NCI-H1436 treated with DMSO at 0.1 percent for 48 hours (cell line): ENCODE measurements at places on chromosomes 11 and 22.

DNA sequence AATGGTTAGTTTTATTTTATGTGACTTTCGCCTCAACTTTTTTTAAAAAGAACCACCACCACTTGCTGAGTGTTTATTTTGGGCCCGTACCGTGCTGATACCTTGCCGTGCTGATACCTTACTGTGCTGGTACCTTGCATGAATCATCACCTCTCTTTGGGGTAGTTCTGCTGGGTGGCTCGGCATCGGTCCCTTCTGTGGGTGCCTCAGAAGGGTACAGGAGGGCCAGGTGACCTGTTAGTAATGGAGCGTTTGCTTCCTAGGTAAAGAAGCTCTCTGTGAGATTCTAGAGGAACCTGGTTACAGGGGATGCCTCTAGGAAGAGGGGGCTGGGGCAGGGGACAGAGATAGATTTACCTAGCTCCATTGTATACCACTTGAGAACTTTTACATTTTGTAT, 17.1 kb downstream of the TOM1 start:
- no peak for DNase-seq

DNA sequence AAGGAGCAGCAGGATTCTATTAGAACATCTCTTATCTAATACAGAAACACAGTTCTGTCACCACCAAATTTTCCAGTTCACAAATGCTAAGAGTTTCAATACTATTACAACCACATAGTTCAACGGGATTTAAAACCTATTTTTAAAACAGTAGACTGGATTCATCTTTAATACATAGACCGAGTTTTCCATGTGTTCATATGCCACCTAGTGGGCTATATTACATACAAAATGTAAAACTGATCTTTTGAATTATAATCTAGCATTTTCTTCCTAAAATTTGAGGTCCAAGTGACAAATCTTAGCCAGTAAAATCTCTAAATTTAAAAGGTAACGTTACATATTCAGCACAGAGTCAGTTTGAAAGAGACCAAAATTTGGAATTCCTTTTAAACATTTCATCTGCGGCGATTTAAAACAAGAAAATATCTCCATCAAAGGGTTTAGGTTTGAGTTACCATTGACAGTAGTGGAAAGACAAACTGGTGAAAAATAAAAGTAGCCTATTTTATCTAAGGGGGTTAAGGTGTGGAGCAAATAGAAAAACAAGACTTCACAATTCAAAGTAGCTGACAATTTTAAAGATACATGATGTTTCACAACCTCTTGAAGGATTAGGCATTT, 269.3 kb upstream of the MPPED2 start:
- DNase-seq = no peak

DNA sequence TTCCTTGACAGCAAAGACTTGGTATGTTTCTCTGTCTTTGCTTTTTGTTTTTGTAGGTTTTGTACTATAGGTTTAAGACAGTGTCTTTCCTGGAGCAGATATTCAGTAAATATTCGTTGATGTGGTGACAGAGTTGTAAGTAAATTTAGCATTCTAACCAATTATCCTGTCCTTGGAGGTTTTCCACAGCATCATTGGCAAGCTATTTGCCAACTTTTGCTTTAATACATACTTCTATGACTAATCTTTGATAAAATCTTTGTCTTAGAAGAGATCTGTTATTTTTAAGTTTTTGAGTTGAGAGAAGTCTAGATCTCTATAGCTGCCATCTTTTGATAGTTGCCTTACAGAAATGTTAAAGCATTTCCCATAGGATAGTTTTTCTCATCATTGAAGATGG, 3.8 kb downstream of the USP47 start:
- DNase-seq = no peak

- no peak for DNase-seq
These were observed 45.5 kb downstream of the PKNOX2 start for GRCh38 chr11:125210066-125210465.

- no peak for DNase-seq
These were observed 8.0 kb upstream of the AHNAK start for GRCh38 chr11:62554387-62555167.

GRCh38 chr11:2576549-2576948, 123.2 kb downstream of the KCNQ1OT1 start:
- no peak for DNase-seq

DNA sequence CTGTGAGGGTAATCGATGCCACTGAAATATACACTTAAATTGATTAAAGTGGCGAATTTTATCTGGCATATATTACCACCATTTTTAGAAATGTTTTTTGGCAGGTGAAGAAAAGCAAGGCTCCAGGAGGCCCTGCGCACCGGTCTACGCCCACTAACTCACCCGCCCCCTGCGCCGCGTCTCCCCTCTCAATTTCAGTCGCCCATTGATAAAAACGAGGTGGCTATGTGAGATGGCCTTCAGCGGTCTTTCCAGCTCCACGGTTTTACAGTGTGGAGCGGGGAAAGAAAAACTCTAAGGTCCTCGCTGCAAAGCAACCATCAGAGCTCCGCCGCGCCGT, 602 bp upstream of the AQP11 start:
- DNase-seq = no peak

DNA sequence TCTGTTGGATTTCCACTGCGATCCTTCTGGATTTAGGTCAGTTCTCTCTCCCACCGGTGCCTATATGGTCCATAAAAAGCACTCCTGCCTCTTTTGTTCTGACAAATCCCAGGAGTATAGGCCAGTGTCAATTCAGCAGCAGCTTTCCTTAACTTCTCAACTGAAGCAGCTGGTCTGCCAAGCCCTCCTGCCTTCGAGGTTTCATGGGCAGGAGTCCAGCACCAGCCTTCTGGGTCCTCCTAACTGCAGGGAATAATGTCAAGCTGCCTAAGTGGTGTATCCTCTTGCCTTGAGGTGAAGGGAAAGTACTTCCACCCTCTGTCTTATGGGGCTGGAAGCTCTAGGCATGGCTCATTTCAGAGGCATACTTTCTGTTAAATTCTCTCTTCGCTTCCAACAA, 149.4 kb upstream of the NCAM1 start:
- DNase-seq = no peak

GRCh38 chr11:73228268-73229134, 10.4 kb downstream of the P2RY2 start:
- no peak for DNase-seq

- no peak for DNase-seq
These were observed 73.1 kb downstream of the FBLN1 start for GRCh38 chr22:45575607-45576272.

DNA sequence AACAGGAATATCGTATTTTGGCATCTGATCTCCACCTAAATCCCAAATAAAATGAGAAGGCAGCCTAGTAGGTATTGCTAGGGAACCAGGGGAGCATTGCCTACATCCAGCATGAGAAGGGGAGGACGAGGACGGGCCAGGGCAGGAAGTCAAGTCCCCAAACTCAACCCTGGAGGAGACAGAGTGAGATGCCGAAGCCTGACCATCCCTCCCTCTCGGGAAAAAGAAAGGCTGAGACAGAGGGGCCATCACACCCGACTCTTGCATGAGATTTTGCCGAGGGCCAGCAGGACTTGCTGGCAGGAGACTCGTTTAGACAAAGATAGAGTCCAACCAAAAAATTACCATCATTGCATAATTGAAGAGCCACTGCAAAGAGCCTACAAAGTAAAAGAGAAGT, 50.2 kb upstream of the SPATA19 start:
- DNase-seq = no peak

- no peak for DNase-seq
These were observed 29.6 kb downstream of the FBLN1 start for GRCh38 chr22:45532235-45532631.

GRCh38 chr11:123351375-123351774, 78.7 kb upstream of the GRAMD1B start:
- no peak for DNase-seq

DNA sequence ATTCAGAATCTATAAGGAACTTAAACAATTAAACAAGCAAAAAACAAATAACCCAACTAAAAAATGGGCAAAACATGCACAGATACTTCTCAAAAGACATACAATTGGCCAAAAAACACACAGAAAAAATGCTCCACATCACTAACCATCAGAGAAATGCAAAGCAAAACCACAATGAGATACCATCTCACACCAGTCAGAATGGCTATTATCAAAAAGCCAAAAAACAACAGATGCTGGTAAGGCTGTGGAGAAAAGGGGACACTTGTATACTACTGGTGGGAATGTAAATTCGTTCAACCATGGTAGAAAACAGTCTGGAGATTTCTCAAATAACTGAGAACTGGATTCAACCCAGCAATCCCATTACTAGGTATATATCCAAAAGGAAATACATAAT, 24.8 kb downstream of the ENTHD1 start:
- DNase-seq = no peak

- DNase-seq = no peak
These were observed 90.2 kb upstream of the ISX start for GRCh38 chr22:34975721-34976120.

- no peak for DNase-seq
These were observed 73.8 kb upstream of the ARFGAP3 start for GRCh38 chr22:42930810-42931420.

DNA sequence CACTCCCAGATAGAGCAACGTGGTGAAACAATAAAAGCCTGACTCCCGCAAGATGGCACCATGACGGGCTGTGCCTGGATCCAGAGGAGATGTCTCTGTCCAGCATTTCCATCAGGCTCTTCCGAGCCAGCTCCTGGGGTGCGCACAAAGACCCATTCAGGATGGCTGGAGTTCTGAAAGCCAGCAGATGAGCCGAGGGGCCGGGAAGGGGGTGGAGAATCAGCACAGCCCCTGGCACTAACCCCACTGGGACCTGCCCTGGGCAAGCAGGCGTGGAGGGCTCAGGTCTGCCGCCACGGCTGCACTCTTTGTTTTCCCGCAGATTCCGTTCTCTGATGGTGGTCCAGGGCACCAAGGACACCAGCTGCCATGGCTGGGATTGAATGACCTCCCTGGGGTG, 97.2 kb upstream of the BLID start:
- DNase-seq = no peak

DNA sequence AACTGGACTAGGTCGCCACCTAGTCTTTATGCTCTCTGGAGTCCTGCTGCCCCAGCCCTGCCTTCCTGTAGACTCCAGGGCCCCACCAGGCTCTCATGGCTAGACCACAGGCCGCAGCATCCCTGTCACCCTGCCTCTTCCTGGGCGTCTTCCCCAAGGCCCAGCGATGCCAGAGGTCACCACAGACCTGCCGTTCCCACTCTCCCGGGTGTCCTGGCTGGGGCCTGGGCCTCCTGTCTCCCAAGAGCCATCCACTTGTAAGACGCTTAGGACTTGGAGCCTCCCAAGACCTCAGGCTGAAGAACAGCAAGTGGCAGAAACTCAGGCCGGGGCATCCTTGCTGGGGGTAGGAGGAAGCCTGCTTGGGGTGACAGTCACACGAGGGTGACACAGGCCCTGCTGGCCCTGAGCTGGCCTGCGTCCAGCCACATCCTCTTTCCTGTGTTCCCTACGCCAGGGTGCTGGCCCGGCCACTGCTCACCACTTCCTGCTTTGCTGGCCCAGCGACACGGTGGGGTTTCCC, 2.0 kb upstream of the TCIRG1 start:
- DNase-seq = no peak

- no peak for DNase-seq
These were observed 681.9 kb downstream of the NTM start for GRCh38 chr11:132052342-132052741.

GRCh38 chr11:116534270-116534975, 238.4 kb downstream of the BUD13 start:
- DNase-seq = no peak

GRCh38 chr11:130388607-130389205, 39.7 kb downstream of the ADAMTS8 start:
- DNase-seq = no peak

DNA sequence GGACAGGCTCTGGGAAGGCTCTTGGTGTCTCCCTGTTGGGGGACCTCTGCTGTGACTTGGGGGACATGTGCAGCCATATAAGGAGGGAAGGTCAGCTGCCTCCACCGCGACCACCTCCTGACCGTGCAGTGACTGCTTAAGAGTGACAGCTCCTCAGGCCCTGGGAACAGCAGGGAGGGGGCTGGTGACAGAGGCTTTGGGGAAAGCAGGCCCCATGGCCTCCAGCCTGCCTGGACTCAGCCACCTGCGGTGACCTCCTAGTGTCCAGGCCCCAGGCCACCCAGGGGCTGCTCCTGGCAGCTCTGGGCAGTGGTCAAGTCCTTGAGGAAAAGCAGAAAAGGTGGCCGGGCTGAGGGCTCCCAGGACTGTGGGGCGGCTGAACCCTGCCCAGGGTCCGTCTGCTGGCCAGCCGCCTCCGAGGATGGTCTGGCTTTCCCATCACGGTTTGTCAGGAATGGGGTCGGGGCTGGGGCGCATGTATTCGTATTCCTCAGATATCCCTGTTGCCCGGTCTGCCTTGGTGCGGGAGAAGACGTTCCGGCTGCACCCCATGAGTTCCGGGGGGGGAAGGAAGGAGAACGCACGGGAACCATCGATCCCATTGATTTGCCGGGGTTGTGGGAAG, 96.8 kb downstream of the WNT7B start:
- no peak for DNase-seq

- no peak for DNase-seq
These were observed 35.0 kb upstream of the ADORA2A start for GRCh38 chr22:24392218-24392931.

DNA sequence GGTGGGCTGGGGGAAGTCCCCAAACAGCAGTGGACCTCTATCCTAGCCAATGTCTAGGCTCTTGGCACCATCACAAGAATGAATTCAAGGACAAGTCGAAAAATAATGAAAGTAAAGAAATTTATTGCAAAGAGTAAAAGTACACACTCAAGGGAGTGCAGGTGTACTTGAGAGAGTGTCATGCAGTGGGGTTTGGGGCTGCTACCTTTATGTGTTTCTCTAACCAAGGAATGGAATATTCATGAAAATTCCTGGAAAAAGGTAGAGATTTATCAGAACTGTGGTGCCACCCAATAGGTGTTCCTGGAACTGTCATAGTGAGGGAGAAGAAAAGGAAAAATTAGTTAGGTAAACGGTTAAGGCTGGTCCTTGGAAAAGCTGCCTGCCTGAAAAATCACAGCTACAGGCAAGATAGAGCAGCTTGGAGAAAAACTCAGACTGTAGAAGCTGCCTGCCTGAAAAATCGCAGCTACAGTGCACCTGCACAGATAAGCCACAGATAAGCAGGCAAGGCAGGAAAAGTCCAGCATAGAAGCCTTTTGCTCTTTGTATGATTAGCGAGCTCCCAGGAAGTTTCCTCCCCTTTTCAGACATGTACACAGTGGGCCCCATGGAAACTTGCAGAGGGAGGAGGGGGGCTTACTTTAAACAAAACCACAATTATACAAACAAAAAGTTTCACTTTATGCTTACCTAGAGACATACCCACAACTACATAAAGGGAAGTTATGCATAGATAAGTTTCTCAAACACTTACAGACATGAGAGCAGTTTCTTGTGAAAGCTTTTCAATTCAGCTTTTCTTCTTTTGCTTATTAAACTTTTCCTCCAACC, 71.4 kb upstream of the B3GNT6 start:
- no peak for DNase-seq

- DNase-seq = no peak
These were observed 26.6 kb downstream of the RELT start for GRCh38 chr11:73402834-73403185.

GRCh38 chr11:17602105-17603001, 55.3 kb downstream of the OTOG start:
- DNase-seq = no peak

DNA sequence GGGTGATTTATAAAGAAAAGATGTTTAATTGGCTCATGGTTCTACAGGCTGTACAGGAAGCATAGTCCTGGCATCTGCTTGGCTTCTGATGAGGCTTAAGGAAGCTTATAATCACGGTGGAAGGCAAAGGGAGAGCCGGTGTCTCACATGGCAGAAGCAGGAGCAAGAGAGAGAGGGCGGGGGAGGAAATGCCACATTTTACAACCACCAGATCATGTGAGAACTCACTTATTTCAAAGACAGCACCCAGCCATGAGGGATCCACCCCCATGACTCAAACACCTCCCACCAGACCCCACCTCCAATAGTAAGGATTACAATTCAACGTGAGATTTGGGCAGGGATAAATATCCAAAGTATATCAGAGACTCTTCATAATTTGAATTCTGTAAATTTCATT, 200.7 kb downstream of the MSANTD4 start:
- DNase-seq = no peak
